ENCODE measurements at places on chromosomes 11 and 22. TPM values are rescaled to one million over a fixed set of nuclear protein-coding genes. Genes with fewer than 3 reads are reported as not detected.
A peak's percentile ranks its signal among the peaks of the same experiment; 100 is the strongest.

DNA sequence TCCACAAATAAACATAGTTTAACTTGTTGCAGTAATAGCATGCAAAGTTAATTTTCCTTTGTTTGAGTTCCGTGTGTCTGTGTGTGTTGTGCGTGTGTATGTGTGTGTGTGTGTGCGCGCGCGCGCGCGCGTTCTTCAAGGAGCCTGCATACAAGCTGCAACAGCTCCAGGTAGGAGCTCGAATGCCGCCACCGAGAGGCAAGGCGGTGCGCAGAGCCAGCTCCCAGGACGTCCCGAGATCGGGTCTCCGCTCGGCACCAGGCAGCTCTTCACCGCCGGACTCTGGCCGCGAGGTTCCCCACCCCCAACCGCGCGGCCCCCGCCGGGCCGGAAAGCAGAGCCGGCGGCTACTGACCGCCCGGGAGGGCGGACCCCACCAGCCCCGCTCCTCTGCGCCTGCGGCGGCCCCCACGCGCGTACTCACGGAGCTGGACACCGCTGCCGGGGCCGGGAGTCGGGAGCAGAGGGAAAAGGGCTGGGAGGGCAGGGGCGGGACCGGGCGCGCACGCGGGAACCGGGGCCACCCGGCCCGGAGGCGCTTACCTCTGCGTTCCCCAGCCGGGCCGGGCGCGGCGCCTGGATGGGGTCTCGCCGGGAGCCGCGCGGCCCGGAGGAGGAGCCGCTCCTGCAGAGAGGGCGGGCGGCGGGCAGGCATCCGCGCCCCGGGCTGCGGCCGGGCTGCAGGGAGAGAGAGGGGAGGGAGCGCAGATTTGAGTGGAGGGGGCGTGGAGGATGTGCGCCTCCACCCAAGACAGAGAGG lies 40.4 kb upstream of the AKIP1 start:
- DNase-seq = peak; percentile 62

The MUC5AC gene
- not detected for polyA plus RNA-seq

DNA sequence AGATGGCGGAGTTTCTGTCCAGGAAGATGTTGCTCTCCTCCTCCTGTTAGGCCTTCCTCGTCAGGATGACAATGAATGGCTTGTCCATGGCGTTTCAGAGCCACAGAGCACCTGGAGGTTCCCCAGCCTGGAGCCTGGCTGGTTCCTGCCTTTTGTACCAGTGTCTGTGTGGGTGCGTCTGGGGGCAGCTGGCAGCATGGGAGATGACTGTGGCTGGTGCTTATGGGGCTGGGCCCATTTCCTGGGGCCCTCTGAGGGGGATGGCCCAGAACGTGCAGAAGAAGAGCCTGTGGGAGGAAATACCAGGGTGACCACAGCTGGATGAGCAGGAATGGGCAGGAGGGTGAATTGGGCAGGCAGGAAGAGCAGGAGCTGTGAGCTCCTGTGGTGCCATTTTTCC lies 6.7 kb downstream of the SLC37A2 start:
- no peak for DNase-seq

- no peak for DNase-seq
Observed at GRCh38 chr22:35419756-35420155, 19.8 kb downstream of the MCM5 start.

DNA sequence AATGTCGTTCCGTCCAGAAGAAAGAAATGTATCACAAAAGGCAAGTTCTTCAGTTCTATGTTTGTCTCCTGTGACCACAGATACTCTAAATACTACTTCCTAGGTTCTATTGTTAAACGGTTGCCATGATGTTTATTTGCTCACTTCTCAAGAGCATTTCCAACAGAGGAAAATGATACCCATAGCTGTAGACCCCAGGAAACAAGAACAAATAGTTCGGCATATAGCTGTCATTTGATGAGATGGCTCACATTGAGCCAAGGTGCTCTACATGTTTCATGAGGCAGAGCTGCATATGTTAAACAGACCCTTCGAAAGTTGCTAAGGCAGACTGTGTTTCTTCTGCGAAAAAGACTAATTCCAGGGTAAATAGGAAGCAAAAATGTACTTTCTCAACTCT lies 15.4 kb upstream of the ANGPTL5 start:
- DNase-seq = no peak

The TTC28 gene
- 28.9 TPM for polyA plus RNA-seq

The MS4A12 gene
- polyA plus RNA-seq = not detected

- no peak for DNase-seq
Observed at GRCh38 chr11:67117672-67118180, 1.3 kb upstream of the KDM2A start.
